Fibroblast of skin of left biceps (primary cell): ENCODE measurements at places on chromosomes 2 and 18.

- DNase-seq = no peak
Observed at GRCh38 chr2:204152616-204153015, 216.1 kb downstream of the ICOS start.

GRCh38 chr2:63050334-63051041 is at the start of gene OTX1:
Gene OTX1, plus strand, starts transcription at chr2:63050830. Its CDS starts 2,161 bp downstream, at chr2:63052991.
- DNase-seq = no peak

- no peak for DNase-seq
Observed at GRCh38 chr2:22741216-22741615, 643.8 kb upstream of the KLHL29 start.

DNA sequence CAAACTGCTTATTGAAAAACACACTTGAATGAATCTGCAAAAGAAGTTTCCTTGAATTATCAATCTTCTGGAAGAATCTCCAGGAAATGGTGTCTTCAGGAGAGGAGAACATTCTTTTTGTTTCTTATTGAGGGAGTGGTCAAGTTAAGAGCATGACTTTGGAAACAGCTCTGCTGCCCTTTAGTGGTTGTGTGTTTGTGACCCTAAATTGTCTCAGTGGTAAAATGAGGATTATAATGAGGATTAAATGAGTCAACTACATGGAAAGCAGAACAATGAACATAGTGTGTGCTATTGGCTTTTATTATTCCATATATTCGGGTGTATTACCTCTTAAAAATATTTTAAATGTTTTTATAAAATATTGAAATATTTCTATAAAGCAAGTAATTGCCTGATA is 44.8 kb upstream of the TANC1 start:
- no peak for DNase-seq

- DNase-seq = no peak
Observed at GRCh38 chr2:151569167-151569566, 159.5 kb downstream of the RIF1 start.

- DNase-seq = no peak
Observed at GRCh38 chr2:234348081-234348480, 148.8 kb downstream of the ARL4C start.

DNA sequence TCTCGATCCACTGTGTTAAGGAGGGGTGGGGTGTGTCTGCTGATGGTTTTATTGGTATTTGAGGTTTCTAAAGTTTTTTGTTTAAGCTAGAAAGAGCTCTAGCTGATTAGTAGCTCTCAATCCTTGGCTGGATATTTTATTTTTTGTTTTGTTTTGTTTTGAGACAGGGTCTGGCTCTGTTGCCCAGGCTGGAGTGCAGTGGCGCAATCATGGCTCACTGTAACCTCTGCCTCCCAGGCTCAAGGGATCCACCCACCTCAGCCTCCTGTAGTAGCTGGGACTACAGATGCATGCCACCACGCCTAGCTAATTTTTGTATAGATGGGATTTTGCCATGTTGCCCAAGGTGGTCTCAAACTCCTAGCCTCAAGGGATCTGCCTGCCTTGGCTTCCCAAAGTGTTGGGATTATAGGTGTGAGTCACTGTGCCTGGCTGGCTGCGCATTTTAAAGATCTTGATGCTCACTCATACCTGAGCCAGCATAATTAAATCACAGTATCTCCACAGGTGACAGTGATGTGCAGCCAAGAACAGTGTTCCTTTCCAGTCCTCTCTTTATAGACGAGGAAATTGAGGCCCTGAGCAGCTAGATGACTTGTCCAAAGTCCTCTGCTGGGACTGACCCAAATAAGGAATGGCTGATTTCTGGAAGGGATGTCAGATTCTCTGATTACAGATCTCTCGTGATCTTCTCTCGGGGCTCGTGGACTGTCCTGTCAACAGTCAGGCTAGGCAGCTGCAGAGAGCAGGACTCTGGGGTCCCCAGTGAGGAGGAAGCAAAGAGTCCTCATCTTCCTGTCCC is 44.5 kb downstream of the SPTBN1 start:
- DNase-seq = no peak

DNA sequence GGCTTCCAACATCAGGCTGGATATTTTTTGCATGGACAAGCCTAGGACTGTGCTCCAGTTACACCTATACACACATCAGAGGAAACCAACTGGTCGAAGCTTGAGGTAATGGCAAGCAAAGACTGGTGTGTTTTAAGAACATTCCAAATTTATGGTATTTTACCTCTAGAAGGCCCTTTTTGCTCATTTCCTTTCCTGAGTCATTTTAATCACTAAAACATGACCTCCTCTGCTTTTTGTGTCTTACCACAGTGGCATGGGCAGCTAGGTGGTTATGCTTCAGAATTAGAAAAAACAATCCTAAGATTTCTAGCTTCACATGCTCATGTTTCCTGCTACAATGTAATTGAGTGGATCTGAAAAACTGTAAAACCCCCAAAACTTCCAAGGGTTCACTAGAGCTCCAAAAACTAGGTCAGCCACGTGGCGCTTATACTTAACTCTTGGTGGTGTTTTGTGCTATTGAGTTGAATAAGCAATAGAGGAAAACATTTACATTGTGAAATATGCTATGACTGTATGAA is 30.6 kb upstream of the CHRNA1 start:
- DNase-seq = no peak

DNA sequence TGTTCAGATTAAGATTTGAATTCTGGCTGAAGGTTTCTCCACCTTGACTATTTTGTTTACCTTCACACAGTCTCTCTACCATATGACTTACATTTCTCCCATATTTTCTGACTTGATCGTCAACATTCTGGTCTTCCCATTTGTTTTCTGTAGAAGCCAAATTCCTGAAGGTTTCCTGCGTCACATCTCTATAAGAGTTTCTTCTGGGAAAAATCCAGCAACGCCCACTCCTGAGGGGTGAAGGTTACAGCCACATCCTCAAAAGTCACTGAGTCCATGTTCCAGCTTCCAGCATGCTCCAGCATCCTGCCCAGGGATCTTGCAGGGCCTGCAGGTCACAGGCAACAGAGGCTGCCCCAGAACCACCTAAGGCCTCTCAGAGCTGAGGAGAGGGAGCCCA is 47.5 kb downstream of the NBEAL1 start:
- DNase-seq = no peak

DNA sequence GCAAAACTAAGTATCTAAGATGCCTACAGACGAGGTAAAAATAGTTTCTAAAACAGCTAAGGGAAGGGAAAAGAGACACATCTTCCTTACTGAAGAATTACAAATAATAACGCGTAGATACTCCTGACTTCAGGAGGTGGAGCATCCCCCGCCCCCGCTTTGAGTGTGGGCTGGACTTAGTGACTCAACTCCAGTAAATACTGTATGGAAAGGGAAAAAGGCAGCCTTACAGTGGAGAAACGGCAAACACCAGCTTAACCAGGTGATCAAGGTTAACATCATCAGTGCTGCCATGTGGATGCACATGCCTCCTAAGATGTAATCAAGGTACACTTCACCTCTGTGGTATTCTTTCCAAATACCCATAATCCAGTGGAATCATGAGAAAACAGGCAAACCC is 47.9 kb downstream of the HADHB start:
- DNase-seq = no peak

DNA sequence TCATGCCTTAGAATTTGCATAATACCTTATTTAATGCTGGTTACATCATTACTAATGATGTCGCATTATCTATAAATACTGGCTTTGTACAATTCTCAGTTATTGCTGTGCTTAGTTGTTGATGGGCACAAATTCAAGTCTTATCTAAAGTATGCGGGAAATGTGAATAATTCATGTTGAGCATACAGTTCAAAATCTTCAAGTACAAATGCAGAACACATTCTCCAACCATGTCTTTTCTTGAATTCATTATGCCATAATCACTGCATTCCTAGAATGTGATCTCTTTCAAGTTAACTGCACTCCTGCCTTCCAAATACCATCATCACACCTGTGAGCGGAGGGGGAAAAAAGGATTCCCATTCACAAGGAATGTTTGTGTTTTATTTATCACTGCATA is 337.0 kb downstream of the MBD2 start:
- no peak for DNase-seq

- DNase-seq = no peak
Observed at GRCh38 chr2:60759654-60760053, 3.6 kb downstream of the PAPOLG start.
